ENCODE measurements at places on chromosomes 2 and 18.

GRCh38 chr2:130374587-130375290 is 18.9 kb downstream of the PTPN18 start:
- DNase-seq = no peak

DNA sequence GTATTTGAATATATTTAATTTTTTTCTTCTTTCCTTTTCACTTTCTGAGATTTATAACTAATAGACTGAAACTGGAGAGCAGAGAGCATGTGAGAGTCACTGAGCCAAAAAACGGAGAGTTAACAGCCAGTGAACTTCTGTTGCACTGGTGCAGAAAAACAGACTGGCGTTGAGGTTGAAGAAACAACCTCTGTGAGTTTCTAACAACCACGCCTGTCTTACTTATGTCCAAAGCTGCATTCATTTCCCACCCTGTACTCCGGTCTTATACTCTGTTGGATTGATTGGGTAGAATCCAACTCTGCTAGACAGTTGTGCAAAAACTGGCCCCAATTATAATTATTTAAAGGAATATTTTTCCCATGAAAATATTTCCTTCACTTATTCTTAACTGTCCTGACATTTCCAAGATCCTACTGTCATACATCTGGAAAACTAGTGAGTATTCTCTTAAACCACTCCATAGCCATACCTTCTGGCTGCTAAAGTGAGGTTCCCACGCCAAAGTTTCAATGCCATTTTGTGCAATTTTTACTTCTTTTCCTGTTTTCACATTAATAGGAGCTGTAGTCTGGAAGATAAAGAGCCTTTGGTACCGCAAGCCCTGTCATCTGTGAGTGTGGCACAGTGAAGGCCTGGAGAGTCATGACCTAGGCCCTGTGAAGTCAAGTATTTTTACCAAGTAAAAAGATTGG is 9.4 kb downstream of the CYP1B1 start:
- no peak for DNase-seq

- DNase-seq = no peak
Observed at GRCh38 chr2:230209422-230210051, 10.2 kb downstream of the SP110 start.

DNA sequence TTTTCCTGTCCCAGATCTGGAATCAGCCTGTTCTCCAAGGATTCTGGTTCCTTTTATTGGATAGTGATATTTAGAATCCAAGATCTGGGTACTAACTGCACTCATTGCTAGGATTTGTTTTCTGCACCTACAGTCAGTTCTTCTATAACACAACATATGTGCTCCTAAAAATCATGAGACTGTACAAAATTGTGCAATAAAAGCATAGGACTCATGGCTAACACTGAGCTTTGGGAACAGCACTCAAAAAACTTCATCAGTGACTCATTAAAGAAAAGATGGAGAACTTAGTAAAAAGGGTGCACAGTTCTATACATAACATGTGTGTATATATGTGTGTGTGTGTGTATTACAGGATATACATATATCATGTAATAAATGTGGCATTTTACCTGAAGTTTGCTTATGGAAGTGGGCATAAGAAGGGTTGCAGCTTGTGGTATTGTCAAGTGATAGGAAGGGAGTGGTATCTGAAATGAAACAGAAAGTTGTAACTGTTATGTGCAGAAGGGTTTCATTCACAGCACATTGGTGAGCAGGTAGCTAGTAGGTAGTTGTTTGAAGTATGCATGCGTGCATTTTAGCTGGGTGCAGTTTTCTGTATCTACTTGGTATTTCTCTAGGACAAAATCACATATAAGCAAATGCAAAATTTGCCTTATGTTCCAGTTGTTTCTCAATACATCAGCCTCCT is 5.9 kb upstream of the SCYGR2 start:
- no peak for DNase-seq

GRCh38 chr2:62382757-62383156 is 123.2 kb downstream of the TMEM17 start:
- DNase-seq = no peak

DNA sequence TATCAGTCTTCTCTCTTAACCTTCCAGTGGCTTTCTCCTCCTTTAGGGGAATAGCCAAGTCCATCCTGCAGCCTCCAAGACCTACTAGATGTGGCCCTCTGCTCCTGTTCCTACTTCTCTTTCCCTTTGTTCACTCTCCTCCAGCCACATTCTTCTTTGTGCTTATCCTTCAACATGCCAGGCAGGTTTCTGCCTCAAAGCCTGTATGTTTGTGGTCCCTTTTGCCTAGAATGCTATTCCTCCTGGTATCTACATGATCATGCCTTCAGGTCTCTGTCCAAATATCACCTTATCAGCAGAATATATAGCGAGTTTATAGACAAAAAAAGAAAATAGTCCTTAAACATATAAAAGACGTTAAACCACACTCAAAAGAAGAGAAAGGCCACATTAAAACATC is 5.5 kb downstream of the LYG2 start:
- DNase-seq = no peak

DNA sequence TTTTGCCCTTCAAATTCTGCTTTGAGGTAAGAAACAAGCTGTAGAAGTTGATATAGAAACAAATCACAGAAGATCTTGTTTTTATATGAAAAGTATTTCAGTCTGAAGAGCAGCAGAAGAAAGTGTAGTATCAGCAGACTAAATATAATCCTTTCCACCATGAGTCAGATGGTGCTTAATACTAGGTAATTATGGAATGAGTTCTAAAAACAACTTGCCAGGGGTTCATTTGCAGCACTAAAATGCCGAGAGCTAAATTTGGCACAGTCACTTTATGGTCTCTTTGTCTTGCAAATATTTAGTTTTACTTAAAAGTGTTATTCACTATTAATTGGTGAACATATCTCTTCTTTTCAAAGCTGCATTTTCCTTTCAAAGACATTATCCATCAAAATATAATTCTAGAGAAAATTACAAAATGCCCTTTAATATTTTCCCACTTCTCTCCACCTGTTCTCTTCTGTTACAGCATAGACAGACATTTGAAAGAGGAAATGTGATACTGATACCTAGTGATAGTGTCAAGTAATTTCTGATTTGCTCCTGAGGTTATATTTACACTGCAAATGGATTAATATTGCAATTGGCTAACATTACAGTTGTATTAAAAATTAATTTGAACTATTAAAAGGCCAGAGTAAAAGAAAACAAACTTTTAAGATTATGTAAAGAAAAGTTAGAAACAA is 5.3 kb downstream of the MYL1 start:
- DNase-seq = no peak

- no peak for DNase-seq
Observed at GRCh38 chr2:78992807-78993517, 32.5 kb upstream of the REG3G start.

DNA sequence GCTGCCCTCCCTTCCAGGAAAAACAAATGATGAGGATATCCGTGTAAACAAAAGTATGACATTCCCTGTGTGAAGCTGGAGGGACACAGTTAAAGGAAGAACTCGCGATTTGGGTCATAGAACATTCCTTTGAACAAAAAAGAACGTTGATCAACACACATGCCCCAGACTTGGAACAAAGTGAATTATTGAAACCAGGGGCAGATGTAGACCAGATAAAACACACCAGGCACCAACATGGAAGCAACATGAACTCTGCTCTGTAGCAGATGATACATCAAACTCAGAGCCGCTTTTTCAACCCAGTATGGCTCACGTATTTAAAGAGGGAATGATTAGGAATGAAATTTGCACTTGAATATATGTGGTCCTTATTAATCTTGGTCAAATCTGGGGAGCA is 206.5 kb downstream of the TMEM182 start:
- no peak for DNase-seq

GRCh38 chr2:101781326-101781725 is 83.8 kb downstream of the MAP4K4 start:
- no peak for DNase-seq

- peak; percentile 75 for DNase-seq
Observed at GRCh38 chr2:241844066-241844728, 14.5 kb downstream of the PDCD1 start.

- no peak for DNase-seq
Observed at GRCh38 chr18:23845988-23846630, 156.9 kb downstream of the LAMA3 start.

DNA sequence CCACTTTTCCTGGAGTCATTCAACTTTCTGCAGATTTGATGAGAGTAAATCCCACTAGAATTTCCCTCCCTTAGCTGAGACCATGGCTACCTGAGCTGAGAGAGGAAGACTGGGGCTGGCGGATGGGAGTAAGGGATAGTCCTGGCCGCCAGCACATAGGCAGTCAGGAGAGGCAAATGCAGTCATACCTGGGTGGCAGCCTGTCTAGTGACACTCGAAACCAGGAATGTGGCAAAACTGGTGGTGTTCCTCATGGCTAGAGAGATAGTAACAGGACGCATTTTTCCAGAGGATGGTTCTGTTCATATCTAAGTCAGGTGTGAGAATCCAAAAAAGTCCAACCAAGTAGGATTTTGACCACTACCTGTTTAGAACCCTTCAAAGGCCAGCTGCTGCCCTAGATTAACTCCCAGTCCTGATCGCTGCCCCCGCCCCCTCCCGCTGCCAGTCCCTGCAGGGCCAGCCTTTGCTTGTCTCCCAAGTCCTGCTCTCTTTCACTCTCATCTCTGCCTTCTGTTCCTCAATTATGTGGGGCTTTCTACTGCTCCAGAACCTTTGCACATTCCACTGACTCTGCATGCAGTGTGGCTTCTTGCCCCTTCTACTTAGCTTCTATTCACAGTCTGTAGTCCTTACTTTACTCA is 17.4 kb upstream of the SCG2 start:
- DNase-seq = no peak

DNA sequence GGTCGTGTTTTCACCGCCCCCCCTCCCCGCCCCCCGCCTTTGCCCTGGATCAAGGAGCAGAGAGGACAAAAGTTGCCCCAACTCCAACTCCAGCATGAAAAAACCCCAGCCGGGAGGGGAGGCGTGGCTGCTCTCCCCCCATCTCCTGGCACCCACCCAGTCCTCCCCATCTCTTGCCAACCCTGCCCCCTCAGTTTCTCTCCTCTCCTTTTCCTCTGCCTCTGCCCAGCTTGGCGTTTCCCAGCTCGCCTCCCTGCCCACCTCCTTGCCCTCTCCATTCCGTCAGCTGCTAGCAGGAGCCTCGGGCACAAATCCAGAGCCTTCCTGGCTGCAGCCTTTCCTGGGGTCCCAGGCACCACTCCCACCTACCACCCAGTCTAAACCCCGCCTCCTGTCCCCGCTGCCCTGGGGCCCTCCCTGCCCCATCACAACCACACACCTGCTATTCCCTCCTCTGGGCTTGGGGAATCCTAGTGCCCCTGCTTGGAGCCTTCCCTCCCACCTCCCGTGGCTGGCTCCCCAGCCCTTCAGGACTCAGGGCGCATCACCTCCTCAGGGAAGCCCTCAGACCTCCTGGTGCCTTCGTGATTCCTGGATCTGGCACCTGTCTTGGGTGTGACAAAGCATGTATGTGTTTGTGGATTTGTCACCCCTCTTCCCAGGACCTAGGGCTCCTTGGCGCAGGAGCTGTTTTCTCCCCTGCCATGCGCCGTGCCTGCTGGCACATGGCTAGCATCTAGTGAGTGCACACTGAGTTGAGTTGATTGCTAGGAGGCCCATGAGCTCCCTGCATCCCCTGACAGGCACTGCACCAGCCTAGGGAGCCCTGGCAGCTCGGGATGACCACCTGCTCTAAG is 209.1 kb downstream of the TFCP2L1 start:
- no peak for DNase-seq

- DNase-seq = no peak
Observed at GRCh38 chr2:215554689-215555498, 119.0 kb upstream of the FN1 start.

DNA sequence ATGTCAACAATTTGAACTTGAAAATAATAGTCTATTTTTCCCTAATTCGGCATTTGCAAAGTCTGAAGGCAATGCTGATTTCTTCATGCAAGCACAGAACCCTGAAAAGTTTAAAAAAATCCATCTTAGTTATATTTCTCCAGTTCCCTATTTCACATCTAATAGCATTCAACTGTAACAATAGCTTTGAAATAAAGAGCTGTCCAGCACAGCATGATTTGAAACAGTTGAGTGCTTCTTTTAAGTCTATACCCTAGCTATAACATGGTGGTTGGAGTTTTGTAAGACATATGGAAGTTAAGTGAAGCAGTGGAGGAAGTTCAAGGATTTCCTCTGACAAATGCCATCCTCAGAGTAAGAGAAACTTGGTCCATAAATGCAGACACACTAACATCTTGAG is 691.9 kb downstream of the ERBB4 start:
- no peak for DNase-seq

DNA sequence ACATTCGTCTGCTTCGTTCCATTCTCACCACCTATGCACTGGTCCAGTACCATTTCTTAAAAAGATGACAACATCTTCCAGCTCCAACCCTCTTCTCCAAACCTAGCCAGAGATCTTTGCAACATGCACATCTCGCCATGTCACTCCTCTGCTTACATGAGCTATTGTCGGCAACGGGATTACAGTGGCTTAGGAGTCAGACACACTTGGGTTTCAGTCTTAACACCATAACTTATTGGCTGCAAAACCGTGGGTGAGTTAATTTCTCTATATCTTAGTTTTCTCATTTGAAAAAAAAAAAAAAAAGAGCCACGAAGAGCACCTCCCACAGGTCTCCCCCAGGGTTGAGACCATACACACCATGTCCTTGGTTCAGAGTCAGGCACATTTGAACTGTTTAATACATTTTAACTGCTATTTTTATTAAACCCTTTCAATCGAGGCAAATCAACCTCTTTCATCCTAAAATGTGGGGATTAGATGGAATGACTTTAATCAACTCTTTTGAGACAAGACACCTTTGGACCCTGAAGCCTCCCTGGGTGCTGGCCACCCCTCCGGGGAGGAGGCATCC is 889 bp downstream of the ANKRD29 start:
- no peak for DNase-seq

- DNase-seq = no peak
Observed at GRCh38 chr2:9463698-9464034, 10.7 kb upstream of the IAH1 start.

DNA sequence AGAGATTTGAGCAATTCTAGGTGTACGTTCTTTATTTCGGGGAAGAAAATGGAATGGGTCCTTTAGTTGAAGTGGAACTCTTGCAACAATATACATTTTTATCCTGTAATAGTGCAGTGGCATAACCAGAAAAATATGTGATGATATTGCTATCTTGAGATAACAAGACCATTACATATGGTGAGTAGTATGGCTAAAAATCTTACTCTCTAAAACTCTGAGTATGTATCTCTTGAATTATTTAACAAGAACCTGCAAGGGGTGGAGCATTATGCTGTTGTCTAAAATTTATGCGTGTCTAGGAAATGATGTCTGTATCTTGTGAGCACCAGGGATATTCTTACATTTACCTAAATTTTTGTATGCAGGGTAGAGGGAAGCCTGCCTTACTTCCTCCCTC is 68.4 kb upstream of the SLC4A10 start:
- no peak for DNase-seq

GRCh38 chr2:5834501-5834900 is 142.3 kb downstream of the SOX11 start:
- DNase-seq = no peak
